ENCODE measurements at places on chromosomes 5 and 9.

- no peak for DNase-seq
Observed at GRCh38 chr9:17588941-17589340, 10.1 kb downstream of the SH3GL2 start.

GRCh38 chr5:58016358-58016757 lies 443.5 kb downstream of the PLK2 start:
- no peak for DNase-seq

DNA sequence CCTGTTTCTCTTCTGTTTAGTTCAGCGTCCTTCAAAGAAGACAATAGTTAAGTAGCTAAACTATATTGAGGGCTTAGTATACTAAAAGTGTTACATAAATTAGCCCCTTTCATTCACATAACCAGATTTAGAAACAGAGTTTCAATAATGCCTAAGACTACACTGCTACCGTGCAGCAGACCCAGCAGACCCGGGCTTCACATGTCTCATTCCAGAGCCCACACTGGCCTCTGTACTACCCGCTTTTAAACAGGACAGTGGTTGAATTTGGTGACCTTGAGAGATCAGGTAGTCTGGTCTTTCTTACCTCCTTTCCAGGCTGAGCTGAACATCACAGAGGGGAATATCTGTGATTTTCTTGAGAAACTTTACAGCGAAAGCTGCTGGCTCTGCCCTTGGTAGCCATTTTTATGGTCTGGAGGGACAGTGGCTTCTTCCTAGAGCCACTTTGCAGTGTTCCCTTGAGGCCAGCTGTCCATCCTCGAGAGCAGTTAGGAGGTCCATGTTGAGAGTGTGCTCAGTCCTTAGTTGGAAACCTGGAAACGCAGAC lies 56.5 kb downstream of the SLC22A5 start:
- no peak for DNase-seq

- DNase-seq: no peak
Observed at GRCh38 chr5:169744336-169744735, 107.3 kb downstream of the DOCK2 start.

Data from Panc1 (cell line).